HS-5 (cell line): ENCODE measurements at places on chromosomes 12 and 14.

GRCh38 chr12:102643879-102644575 is 163.7 kb upstream of the IGF1 start:
- no peak for DNase-seq

GRCh38 chr14:76456200-76456599 is 80.3 kb downstream of the ESRRB start:
- DNase-seq = peak; percentile 0

DNA sequence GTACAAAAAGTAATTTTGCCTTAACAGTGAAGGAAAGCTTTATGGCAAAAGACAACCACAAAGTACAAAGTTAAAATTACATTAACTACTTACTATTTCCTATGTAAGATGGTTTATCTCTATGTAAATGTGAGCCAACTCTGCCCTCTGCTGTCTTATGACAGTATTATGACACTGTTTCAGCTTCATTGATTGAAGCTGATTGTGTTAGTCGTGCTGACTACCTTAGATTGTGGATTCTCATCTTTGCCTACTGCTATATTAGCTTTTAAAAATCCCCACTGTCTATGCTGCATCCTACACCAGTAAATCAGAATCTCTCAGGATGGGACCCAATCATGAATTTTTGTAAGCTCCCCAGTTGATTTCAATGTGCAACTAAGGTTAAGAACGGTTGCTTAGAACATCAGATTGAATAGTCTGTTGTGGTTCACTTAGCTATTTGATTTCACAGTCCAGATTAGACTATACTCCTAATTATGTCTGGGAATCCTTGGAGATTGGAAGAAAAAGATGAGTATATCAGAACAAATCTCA is 12.2 kb upstream of the SPTB start:
- DNase-seq = peak; percentile 16

- peak; percentile 34 for DNase-seq
These were observed 438.8 kb downstream of the EGLN3 start for GRCh38 chr14:33511851-33512640.

- no peak for DNase-seq
These were observed 3.6 kb downstream of the SPRING1 start for GRCh38 chr12:116734156-116734768.

DNA sequence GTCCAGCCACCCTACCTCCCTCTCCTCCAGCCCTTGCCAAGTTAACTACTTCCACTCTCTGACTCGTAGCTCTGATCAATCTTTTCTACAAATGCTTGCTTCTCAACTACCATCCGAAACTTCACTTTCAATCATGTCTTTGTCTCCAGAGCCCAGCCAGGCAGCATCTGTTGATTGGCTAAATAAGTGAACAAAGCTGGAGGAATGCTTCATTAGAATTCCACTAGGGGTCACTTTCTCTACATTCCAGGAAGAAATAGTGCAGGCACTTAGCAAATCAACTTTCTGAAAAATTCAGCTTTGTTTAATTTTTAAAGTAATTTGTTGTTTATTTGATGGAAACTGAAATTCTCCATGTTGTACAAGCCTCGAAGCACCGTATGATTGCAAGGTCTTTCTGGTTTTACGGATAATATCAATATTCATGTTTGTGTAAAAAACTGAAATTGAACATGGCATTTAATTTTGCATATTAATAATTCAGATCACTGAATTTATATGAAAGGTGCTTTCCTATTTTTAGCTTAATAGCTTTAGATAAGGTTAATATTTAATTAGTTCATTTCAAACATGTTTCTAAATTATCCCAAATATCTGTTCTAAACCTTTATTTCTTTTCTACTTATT is 32.4 kb upstream of the HELB start:
- DNase-seq = peak; percentile 23

DNA sequence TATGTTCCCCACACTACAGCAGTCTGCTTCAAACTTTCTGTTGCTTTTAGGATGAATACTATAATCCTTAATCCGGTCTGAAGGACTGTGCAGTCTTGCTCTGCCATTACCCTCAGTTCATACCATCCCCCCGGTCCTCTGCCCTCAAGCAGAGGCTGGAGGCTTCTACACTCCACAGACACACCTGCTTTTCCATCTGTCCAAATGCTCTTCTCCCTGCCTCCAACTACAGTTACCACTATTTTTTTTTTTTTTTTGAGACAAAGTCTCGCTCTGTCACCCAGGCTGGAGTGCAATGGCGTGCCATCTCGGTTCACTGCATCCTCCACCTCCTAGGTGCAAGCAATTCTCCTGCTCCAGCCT is 19.3 kb upstream of the KCNH3 start:
- no peak for DNase-seq

DNA sequence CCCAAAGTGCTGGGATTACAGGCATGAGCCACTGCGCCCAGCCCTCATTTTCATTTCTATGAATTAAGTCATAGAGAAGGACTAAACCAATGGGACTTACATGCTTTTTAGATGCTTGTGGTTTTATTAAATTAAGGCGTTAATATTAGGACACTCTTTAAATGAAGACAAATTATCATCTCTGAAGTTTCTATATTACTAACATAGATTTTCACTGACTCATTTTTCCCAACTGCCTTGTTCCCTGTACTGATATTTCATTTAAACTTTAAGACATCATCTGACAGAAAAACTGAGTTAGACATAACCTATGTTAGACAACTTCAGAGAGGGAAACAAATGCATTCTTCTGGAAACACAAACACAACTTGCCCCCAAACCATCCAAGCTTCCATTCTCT is 99.8 kb downstream of the BTG1 start:
- DNase-seq = no peak

DNA sequence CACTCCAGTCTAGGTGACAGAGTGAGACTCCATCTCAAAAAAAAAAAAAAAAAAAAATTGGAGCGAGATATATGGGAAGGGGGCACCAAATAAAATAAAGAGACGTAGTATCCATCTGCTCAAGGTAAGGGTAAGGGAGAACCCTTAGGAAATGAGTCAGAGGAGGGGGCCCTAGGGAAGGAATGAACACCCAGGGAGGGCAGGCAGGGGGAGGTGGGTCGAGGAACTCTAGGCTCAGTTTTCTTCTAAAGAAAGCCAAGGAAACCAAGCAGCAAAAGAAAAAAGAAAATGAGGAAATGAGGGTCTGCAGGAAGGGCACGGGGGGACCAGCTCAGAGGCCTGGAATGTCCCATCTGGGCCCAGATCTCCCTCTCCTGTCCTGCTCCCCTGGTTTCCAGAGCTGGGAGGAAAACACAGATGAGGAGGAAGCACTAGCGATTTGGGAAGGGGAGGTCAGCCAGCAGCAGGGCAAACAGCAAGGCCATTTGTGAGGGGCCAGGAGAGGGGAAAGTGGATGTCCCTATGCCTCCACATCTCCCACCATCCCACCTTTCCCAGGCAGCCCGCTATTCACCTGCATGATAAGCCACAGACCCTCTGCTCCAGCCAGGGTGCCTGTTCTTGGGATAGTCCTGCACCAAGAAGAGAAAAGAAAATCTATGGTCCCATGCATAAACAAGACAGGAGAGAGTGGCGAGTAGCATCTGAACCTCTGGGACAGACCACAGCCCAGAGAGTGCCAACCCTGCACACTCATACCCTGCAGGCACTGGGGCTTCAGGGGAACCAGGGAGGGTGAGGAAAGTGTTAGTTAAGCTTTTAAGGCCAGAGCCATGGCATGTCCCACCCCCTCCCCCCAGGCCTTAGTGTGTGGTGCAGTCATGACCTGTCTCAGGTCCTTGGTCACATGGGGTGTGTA is 11.9 kb downstream of the SPRYD3 start:
- DNase-seq = no peak

GRCh38 chr12:6563448-6564050 is 4.5 kb downstream of the NOP2 start:
- no peak for DNase-seq

- no peak for DNase-seq
These were observed 97.7 kb downstream of the TPH2 start for GRCh38 chr12:72036393-72036792.

GRCh38 chr14:24712909-24713308 is 78.9 kb upstream of the GZMB start:
- no peak for DNase-seq
